ENCODE measurements at places on chromosomes 6 and 20. TPM values are rescaled to one million over a fixed set of nuclear protein-coding genes. Genes with fewer than 3 reads are reported as not detected.
A peak's percentile ranks its signal among the peaks of the same experiment; 100 is the strongest.

OXT gene
- not detected for total RNA-seq

GRCh38 chr6:41288754-41289129 lies 2.3 kb upstream of the TREM1 start:
- H3K36me3 ChIP-seq, result no peaks in the 10 kb centered on the region
- no peak for DNase-seq
- H3K27ac ChIP-seq, result no peak overlapping the region
- no peaks in the 10 kb centered on the region for H3K27me3 ChIP-seq
- H3K4me3 ChIP-seq, result no peak overlapping the region

DNA sequence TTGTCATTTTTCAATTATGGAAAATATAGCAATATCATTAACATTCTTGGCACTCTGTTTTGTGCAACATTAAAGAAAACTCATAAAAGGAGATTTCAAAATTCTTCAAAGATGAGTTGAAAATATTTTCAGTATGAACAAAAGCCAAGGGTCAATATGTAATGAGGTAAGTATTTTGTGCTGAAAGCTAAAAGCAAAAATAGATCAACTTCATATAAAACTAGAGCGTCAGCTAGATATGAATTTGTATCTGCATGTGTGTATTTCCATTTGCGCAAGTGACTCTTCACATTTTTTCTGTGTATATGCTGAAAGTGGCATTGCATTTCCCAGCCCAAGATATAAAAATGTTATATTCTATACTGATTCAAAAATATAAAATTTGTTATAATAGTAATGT lies 492.1 kb upstream of the EYS start:
- H3K36me3 ChIP-seq, result no peaks in the 10 kb centered on the region
- no peaks in the 10 kb centered on the region for H3K4me1 ChIP-seq
- no peak overlapping the region for H3K4me3 ChIP-seq

- H3K27me3 ChIP-seq, result peaks cover 24% of the 10 kb centered on the region
- no peak overlapping the region for H3K4me3 ChIP-seq
- DNase-seq, result no peak
- H3K36me3 ChIP-seq, result no peaks in the 10 kb centered on the region
These were observed 428.3 kb upstream of the ARID1B start for GRCh38 chr6:156348849-156349248.

DNA sequence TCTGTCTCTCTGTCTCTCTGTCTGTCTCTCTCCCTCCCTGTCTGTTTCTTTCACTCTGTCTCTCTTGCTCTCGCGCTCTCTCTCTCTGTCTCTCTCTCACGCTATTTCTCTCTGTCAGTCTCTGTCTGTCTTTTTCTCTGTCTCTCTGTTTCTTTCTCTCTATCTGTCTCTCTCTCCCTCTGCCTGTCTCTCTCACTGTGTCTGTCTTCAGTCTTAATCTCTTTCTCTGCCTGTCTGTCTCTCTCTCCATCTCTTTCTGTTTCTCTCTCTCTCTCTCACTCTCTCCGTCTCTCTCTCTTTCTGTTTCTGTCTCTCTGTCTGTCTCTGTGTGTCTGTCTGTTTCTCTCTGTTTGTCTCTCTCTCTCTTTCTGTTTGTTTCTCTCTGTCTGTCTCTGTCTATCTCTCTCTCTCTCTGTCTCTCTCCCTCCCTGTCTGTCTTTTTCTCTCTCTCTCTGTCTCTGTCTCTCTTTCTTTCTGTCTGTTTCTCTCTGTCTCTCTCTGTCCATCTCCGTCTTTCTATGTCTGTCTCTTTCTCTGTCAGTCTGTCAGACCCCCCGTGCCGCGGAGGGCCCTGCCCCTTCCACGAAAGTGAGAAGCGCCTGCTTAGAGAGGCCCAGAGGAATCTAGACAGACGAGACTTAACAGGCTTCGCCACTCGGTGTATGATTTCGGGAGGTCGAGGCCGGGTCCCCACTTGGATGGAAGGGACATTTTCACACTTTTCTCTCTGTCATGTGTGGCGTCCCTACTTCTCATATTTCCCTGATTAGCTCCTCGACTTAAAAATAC lies 346.3 kb upstream of the DEFB115 start:
- H3K36me3 ChIP-seq, result peaks cover 6% of the 10 kb centered on the region
- H3K27me3 ChIP-seq, result no peaks in the 10 kb centered on the region

- H3K4me3 ChIP-seq, result peak overlapping the region; percentile 55
- peak; percentile 70 for DNase-seq
- peak overlapping the region; percentile 83 for H3K27ac ChIP-seq
- H3K27me3 ChIP-seq, result no peaks in the 10 kb centered on the region
- peaks cover 29% of the 10 kb centered on the region for H3K4me1 ChIP-seq
These were observed 159.6 kb upstream of the ZNF217 start for GRCh38 chr20:53752971-53753879.

GRCh38 chr20:20022498-20022897 lies 5.3 kb downstream of the NAA20 start:
- no peak for DNase-seq
- no peak overlapping the region for H3K27ac ChIP-seq
- H3K4me1 ChIP-seq, result peaks cover 36% of the 10 kb centered on the region
- no peak overlapping the region for H3K4me3 ChIP-seq
- H3K27me3 ChIP-seq, result no peaks in the 10 kb centered on the region

- H3K4me1 ChIP-seq, result peaks cover 8% of the 10 kb centered on the region
- no peak for DNase-seq
- H3K27me3 ChIP-seq, result peaks cover 25% of the 10 kb centered on the region
- no peak overlapping the region for H3K4me3 ChIP-seq
These were observed 39.1 kb upstream of the SIRPG start for GRCh38 chr20:1696521-1697209.

GRCh38 chr6:17018425-17018824 lies 83.4 kb upstream of the STMND1 start:
- no peak overlapping the region for H3K4me3 ChIP-seq
- H3K4me1 ChIP-seq, result no peaks in the 10 kb centered on the region
- no peak for DNase-seq
- H3K27ac ChIP-seq, result no peak overlapping the region
- no peaks in the 10 kb centered on the region for H3K36me3 ChIP-seq

All from MCF 10A (cell line).